ENCODE measurements at places on chromosomes 7 and 10. TPM values are rescaled to one million over a fixed set of nuclear protein-coding genes. Genes with fewer than 3 reads are reported as not detected.

FAM170B gene
- not detected for total RNA-seq

TMEM176A gene
- 61.1 TPM for total RNA-seq

LIPN gene
- total RNA-seq, result not detected

METTL27 gene
- total RNA-seq, result 4.9 TPM

FFAR4 gene
- total RNA-seq, result not detected

ACBD7 gene
- under 0.01 TPM for total RNA-seq

EN2 gene
- not detected for total RNA-seq

ZNF138 gene
- 3.9 TPM for total RNA-seq

ENTPD1 gene
- total RNA-seq, result 3.3 TPM

PNLIPRP3 gene
- not detected for total RNA-seq

PNLIPRP2 gene
- not detected for total RNA-seq

EIF5AL1 gene
- 0.33 TPM for total RNA-seq

DENND11 gene
- 6.9 TPM for total RNA-seq

HIBADH gene
- 88.7 TPM for total RNA-seq

CDK14 gene
- total RNA-seq, result 41.1 TPM

GATAD1 gene
- total RNA-seq, result 25.9 TPM

C10orf90 gene
- total RNA-seq, result 0.17 TPM

ZNF727 gene
- 6.4 TPM for total RNA-seq
